ENCODE measurements at places on chromosomes 6 and 20.

DNA sequence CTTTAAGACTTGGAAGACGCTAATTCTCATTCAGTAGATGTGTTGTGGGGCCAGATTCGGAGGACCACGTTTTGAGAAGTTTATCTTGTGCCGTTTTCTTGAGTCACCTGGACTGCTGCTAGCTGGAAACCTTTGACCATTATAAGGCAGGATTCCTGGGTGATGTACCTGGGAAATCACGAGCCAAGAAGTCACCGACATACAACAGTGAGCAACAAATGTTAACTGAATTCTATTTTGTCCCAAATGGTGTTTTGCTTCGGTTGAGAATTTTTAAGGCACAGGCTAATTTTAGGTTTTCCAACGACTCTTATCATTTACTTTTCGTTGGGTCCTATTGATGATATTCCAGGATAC lies 93.4 kb upstream of the BTN3A2 start:
- no peak for DNase-seq

DNA sequence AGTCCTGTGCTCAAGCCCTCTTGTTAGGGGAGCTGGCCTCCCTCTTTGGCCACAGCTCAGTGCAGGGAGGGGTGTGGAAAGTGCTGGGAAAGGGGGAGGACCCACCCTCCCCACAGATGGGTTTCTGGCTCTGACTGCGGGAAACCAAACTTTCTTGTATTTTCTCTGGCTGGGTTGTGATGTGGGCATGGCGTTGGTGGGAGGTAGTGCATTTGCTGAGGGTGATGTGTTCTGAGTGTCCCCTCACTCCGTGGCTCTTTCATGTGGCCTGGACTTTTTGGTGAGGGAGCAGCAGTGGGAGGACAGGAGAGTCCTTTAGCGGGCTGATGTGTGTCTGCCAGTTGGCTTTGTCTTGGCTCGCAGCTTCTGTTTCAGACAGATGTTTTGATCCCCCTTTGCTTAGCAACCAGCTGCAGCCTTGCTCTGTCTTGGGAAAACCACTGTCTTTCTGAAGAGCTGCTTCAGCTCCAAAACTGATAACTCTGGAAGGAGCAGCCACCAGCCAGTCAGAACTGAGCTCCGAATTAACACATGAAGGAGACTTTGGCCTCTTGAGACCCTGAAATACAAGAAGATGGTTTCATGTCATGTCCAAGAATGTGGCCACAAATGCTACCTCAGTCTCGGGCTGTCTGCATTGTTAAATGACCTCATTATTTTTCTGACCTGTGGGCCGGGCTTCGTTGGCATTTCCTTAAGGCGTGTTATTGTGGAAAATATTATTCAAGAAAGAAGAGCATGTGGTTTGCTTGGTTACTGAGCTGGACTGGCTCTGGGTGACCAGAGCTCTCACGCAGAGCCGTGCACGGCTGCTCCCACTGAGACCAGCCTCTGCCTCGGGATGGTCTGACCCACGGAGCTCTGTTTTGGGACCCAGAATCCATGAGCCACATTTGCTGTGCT lies 21.5 kb downstream of the SYNJ2 start:
- DNase-seq, result no peak

DNA sequence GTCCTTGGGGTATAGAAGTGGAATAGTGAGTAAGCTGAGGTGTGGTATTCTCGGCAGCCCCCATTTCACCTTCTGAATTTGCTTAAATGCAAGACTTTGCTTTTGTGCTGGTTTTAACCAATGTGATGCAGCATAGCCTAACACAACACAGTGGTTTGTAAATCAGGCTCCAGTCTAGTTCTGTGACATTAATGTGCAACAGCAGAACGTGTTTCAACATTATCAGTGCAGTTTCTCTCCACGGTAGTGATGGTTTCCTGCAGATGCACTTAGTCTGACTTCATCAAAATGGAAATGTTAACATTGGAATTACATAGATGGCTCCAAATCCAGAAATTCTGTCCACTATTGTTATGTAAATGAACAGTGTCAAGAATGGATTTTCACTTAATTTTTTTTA lies 139.5 kb downstream of the ZFAND3 start:
- DNase-seq, result no peak

DNA sequence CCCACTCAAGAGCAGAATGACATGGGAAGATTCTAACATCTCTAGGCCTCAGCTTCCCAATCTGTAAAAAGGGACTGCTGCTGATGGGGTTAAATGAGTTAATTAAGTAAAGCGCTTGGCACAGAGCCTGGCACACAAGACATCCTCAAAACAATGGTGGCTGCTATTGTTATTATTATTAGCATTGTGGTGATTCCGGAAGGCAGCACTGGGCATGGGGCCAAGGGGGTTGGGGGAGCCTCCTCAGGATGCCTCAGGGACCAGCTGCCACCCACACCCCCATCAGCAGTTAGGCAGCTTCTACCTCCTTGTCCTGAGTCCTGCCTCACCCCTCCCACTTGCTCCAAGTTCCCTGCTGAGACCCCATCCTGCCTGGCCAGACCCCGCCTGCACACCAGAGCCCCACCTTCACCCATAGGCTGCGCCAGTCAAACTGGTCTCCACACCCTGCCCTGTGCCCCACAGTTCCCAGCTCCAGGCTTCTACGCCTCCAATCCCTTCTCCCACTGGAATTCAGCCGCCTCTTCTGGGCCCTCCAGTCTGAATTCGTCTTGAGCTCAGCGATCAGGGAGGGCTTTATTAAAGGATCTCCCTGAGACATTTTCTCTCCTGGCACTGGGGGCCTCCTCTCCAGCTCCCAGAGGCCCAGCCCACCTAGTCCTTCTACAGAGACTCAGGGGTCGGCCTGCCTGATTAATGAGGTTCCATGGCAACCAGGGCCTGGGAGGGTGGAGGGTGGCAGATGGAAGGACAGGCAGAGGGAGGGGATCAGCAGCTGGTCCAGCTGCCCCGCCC lies 1.5 kb downstream of the E2F1 start:
- no peak for DNase-seq

DNA sequence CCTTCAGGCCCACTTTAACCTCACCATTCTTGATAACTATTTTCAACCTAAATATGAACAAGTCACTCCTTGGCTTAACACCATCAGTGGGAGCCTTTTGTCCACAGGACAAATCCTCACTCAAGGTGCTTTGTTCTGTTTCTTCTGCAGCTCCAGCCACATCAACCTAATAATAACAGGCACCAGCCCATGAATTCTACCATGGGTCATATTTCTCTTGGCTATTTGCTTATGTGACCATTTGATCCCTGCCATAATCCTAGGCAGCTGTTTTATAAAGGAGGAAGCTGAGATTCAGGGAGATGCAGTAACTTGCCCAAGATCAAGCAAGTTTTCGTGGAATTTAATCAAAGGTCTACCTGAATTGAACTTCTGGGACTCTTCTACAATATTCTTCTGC lies 561.3 kb downstream of the DHX35 start:
- no peak for DNase-seq

- DNase-seq, result no peak
These were observed 71.4 kb downstream of the MAFB start for GRCh38 chr20:40617594-40617993.

DNA sequence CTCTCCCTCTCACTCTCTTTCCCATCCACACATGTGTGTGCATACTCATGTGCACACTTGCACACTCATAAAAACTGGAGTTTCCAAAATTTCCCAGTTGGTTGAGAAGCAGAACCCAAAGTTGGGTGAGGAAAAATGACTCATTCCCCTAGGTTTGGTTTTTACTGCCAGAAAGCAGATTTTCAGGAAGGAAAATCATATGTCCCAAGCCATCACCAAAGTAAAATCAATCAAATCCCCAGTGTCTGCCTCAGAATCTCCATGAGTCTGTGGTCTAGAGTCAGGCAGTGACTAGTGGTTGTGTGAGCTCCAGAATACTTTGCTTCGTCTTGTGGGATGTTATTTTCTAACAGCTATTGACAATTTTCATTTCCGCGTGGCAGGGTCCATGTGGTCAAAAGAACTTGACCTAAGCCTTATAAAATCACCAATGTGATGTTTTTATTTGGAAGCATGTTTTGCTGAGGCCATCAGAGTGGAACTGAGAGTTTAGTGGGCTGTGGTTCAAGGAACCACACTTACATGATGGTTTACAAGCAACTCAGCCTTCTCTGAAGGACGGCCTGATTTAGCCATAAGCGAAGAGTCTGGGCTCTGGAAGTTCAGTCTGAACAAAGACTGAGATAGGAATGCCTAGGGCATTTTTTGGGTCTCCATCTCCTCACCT lies 81.9 kb upstream of the CCN6 start:
- no peak for DNase-seq

DNA sequence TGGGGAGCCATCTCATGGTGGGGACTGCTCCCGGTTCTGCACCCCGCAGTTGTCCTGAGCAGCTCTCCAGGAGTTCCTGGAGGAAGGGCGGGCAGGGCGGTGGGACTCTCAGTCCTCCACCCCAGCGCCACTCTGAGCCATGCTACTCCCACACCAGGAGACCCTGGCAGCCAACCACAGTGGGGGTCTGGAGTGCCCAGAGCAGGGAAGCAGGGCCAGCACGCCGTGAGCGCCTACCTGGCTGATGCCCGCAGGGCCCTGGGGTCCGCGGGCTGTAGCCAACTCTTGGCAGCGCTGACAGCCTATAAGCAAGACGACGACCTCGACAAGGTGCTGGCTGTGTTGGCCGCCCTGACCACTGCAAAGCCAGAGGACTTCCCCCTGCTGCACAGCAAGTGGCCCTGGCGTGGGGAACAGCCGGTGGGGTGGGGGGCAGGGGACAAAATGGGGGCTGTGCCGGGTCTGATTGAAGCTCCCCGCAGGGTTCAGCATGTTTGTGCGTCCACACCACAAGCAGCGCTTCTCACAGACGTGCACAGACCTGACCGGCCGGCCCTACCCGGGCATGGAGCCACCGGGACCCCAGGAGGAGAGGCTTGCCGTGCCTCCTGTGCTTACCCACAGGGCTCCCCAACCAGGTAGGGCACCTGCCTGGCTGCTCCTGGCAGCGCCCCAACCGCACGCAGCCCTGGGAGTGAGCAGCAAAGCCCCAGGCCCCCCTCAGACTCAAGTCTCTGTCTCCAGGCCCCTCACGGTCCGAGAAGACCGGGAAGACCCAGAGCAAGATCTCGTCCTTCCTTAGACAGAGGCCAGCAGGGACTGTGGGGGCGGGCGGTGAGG lies 1.6 kb upstream of the TNFRSF6B start:
- no peak for DNase-seq
